Cortex of kidney (tissue), 1 donor: ENCODE measurements at places on chromosomes 5 and 9.

DNA sequence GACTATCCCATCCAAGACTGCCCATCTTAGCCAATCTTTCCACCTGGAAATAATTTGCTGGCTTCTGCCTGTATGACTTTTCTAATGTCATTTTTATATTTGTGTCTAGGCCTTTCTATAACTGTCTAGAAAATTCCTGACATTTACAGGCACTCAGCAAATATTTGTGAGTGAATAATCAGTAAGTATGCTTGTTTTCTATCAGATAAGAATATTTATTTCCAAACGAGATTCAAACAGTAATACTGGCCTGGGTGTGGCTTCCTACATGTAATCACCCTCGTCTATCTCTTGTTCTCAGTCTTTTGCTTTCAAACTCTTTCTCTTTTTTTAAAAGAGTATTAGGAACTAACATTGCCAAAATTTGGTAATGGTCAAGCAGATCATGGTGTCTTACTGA, 466.2 kb downstream of the RAB3C start:
- no peak for DNase-seq

- DNase-seq, result no peak
Observed at GRCh38 chr5:151222790-151223446, 974 bp downstream of the CCDC69 start.

- no peak for DNase-seq
Observed at GRCh38 chr9:6969805-6970204, 212.0 kb downstream of the KDM4C start.

DNA sequence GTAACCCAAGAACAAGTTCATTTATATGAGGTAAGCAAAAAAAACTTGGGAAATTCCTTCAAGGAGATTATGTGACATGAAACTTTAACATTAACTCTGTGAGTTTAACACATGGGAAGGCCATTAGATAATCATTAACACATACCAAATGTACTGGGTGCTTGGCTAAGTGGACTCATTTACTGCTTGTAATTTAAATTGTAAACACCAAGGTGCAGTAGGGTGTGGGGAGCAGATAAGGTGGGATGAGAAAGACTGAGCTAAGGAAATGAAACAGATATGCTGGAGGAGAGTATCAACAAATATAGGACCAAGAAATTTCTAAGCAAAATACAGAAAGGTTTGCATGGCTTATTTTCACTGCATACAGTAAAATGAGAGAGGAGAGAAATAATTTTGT, 2384.8 kb upstream of the ACO1 start:
- DNase-seq, result no peak

DNA sequence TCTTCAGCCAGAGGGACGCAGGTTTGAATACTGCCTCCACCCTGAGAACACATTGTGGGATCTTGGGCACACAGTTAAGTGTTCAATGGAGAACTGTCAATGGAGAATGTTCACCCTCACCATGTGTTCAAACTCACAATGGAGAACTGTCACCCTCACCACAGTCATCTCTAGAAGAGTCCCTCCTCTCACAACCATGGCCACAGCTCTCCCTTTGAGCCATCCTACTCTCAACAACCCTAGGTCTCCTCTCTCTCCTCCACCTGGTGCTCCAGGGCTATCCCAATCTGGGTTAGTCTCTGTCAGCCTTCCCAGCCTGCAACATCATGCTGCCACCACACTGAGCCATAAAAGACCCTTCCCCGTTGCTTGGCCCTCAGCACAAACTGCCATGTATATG, 36.3 kb upstream of the HAND1 start:
- no peak for DNase-seq

GRCh38 chr9:134748591-134748990, 107.0 kb downstream of the COL5A1 start:
- no peak for DNase-seq

DNA sequence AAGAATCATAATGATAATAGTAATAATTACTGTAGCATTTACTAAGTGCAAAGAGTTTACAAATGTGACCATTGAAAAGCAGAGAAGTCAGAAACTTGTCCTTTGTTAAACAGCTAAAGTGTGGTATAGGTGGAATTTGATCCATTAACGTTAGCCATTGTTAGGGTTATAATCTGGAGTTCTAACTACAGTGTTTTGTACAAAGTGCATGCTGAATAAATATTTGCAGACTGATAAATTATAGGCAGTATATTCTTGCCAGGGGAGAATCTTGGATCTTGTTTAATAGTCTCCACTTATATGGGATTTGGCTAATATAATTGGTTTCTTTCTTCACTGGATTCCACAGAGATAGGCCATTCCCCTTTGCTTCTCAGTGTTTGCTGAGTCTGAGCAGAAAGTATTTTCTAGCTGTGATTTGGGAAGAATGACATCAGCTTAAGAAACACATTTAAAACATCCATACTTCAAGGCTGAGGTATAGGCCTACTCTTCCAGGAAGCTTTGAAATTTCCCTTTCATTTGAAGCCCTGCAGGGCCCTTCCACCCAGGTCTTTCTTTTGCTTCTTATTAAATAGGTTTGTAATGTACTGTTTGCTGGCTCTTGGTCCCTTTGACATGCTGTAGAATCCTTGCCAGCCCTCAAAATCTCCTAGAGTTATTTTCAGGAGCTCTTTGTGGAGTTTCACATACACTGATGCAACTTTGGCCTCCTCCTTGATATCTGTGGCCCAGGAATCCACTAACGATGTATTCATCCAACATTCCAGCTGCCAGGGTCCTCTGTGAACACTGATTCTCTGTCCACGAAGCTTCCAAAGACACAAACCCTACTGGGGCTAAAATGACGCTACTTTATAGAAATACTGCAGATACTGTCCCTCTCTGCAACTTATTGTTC, 51.4 kb downstream of the ATP10B start:
- DNase-seq, result no peak

DNA sequence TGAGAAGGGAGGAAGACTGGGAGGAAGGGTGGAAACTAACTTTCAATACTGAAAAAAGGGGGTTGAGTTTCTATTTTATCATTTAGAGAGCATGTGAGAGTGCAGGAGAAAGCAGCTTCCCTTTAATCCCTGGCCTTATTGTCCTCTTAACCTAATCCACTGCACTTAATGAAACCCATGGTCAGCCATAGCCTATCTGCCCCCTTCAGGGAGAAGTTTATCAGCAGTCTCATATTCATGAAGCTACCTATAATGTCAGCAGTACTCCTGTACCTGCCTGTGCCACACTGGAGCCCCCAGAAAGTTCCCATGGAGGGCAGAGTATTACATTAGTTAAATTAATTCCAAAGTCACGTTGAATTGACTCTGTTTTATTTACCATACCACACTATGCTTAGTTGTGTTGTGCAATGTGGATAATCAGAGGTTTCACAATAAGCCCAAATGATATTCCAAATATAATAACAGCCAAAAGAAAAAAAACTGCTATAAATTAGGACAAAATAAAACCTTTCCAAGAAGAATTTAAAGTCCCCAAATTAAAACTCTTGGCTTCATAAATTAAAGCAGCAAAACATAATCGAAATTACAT, 62.9 kb downstream of the MUSK start:
- no peak for DNase-seq

GRCh38 chr5:142720641-142721271, 34.9 kb upstream of the FGF1 start:
- no peak for DNase-seq

DNA sequence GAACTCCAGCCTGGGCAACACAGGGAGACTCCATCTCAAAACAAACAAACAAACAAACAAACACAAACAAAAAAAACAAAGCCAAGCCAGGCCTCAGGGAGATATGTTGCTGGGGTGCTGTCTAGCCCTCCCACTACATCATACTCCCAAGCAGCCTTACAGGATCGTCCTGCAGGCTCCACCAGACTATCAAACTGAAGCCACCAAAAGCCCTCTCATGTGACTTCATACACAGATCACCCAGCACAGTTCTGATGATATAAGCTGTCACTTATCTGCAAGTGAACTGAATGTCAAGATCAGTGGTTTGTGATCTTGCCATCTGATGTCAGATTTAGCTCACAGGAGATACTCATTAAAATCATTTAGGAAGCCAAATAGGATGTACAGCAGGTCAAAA, 43.3 kb downstream of the WDR41 start:
- DNase-seq, result no peak

GRCh38 chr5:84088996-84089395, 295.7 kb downstream of the EDIL3 start:
- no peak for DNase-seq

- DNase-seq, result no peak
Observed at GRCh38 chr9:137277329-137278041, at the start of gene TOR4A. Gene TOR4A (plus strand): TSS chr9:137277726. CDS start chr9:137278690, 964 bp downstream.

GRCh38 chr5:177023303-177023664, 788 bp downstream of the ZNF346 start:
- DNase-seq, result no peak

DNA sequence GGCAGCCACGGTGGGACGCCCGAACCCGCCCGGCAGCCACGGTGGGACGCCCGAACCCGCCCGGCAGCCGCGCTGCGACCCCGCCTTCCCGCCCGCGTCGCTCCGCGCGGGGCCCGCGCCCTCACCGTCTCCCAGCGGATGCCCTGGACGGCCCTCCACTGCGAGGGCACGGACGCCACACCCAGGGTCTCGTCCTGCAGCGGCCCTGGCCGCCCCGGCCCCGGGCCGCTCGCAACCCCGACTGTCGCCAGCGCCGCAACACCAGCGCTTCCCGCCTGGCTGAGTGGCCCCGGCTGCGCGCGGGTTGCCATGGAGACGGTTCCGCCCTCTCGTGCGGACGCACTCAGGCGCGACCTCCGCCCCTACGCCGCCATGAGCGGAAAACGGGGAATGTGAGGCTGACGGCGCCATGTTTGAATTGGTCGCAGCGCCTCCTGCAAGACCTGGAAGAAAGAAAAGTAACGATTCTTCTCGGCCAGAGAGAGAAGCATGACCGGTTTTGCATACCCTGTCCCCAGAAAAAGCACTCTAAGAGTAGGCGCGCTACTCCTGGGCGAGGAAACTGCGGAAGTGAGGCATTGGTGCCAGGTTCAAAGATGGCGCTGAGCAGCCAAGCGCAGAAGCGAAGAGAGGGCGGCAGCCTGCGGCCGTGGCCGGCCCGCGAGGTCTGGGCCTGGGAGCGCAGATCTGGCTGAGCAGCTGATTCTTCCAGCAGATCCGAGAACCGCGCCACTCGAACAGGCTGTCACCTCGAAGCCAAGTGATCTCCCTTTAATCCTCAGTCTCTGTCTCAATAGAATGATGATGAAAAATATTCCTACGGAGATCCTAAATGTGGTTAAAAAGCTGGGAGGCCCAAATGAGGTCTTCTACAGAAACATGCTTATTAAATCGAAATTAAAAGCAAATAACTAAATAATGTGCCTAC, at the start of gene DYNC2I2:
TSS of gene DYNC2I2 (minus strand) at position 432 of the 928 bp plus-strand sequence. CDS start at position 311, 121 bp downstream.
- no peak for DNase-seq

- no peak for DNase-seq
Observed at GRCh38 chr5:116437922-116438578, 136.6 kb downstream of the SEMA6A start.

GRCh38 chr9:6243746-6244145, 28.1 kb downstream of the IL33 start:
- DNase-seq, result no peak

DNA sequence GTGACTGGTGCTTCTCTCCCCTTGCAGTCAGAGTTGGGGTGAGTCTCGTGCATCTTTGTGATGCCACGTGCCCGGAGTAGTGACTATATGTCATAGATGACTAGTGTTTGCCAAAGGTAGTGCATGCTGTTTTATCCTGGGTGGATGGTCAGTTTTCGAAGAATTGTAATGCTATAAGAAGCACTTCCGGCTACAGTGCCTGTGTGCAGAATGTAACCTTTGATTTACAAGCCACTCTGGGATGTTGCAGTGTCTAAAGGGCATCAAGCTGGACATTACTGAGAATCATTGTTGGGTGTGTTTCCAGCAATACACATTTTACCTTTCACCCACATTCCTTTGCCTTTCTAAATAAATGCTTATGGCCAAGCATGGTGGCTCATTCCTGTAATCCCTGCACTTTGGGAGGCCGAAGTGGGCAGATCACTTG, 16.7 kb downstream of the MVB12B start:
- no peak for DNase-seq

DNA sequence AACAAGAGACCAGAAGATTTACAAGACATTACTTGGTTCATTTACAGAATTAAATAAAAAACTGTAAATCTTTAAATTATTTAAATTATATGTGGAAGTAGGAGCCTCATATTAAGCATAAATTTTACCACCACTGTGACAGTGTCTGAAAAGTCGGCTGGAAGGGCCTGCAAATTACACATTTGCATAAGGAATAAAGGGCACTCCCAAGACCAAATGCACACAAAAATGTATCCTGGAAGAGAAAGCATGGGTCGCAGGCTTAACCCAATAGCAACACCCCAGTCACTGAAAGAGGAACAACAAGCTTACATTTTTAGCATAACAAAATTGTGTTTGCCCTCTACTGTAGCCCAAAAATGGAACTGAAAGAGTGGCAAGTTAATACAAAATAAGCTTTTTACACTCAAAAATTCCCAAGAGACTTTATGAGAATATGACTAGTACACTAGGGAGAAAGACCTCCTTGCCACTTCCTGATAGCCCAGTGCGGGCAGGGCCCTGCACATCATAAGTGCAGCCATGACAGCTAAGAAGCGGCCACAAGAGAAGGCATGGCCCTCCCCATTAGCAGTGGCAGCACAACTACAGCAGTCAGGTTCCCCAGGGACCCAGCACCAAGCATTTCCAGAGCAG, 482.0 kb downstream of the DTWD2 start:
- no peak for DNase-seq

GRCh38 chr5:160799184-160799583, 52.8 kb downstream of the ATP10B start:
- no peak for DNase-seq
